ENCODE measurements at places on chromosomes 2 and 18. TPM values are rescaled to one million over a fixed set of nuclear protein-coding genes. Genes with fewer than 3 reads are reported as not detected.

Gene ANKRD30BL
- 0.33 TPM for total RNA-seq

Gene DSG4
- total RNA-seq, result not detected

Gene KCNS3
- 16.0 TPM for total RNA-seq

Gene SLC38A11
- 0.73 TPM for total RNA-seq

Gene SLC8A1
- 13.4 TPM for total RNA-seq

Gene PJVK
- 1.8 TPM for total RNA-seq

Gene KCNG3
- 0.36 TPM for total RNA-seq
